ENCODE measurements at places on chromosomes 6 and 20.

DNA sequence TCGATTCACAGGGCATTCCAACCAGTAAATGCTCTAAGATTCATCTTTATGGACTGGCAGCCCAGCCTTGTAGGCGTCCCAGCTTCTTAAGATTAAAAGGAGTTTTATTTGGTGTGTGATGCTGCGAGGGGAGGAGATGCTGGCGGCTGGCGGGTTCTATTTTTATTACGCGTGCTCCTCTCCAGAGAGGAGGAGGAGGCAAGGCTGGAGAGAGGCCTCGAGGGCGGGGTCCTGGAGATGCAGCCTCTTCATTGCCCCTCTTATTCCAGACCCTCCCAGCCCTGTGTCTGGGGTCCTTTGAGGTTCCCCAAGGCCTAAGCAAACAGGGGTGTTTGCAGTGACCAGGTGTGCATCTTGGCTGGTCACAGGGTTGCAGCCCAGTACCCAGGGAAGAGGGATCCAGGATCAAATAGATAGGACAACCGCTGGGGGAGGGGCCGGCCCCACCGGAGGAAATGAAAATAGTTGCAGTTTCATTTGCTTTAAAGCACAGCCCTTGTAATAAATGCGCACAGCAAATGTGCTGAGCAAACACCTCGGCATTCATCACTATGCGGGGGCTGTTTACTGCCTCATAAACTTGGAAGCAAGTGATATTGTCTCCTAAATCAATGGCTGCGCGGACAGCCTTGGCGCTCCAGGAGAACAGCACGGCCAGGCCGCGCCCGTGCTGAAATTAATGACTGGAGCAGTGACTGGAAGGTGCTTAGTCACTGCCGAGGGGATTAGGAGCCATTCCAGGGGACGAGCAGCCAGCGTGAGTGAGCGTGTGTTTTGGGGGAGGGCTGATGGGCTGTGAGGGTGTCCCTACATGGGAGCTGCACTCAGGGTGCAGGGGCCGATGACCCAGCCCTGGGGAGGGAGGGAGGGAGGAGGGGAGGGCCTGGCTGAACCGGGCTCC lies 83.0 kb downstream of the TMEM242 start:
- no peak for DNase-seq

DNA sequence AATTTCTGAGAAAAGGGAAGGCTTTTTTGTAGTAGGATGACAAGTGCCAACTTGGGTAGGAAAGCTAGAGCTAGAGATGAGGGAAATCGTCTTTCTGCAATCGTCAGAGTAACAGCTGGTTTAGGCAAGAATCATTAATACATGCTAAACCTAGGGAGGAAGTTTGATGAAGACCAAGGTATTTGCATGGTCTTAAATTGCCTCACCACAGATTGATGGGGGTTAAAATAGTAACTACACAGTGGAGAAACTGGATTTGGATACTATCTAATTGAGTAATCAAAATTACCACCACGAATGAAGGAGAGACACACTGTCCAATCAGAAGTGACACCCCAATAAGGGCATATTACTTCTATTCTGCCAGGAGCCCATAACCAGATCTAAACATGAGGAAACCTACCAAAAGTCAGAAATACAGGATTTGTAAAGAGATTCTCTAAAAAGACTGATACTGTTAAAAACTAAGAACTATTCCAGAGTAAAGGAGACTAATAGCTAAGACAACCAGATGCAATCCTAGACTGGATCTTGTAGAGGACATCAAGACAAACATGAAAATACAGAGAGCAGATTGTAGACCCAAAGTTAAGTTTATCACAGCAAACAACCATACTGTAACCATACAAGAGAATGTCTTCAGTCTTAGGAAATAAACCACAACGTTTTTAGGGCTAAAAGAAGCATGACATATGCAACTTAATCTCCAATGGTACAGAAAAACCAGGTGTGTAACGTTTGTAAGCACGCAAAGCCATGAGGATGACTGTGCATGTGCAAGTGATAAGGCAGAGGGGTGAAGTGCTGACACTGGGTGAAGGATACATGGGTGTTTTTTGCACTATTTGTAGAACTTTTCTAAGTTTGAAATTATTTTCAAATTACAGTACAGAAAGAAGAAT lies 21.8 kb downstream of the SNX5 start:
- no peak for DNase-seq

DNA sequence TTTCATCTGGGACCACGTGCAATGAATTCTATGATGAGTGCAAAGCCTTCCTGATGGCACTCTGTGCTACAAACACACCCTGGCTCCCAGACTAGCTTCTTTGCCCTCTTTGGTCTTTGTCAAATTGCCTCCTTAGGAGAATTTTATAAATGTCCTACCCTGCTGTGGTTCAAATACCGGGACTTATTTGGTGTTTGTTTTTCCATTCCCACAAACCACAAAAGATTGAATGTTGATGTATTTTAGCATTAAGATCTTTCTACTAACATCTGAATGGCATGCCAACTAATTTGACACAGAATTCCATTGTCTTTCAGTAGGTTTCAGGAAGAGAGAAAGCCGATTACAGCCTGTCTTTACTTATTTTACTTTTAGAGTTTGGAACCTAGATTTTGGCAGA lies 424.2 kb upstream of the SLC35B3 start:
- no peak for DNase-seq

DNA sequence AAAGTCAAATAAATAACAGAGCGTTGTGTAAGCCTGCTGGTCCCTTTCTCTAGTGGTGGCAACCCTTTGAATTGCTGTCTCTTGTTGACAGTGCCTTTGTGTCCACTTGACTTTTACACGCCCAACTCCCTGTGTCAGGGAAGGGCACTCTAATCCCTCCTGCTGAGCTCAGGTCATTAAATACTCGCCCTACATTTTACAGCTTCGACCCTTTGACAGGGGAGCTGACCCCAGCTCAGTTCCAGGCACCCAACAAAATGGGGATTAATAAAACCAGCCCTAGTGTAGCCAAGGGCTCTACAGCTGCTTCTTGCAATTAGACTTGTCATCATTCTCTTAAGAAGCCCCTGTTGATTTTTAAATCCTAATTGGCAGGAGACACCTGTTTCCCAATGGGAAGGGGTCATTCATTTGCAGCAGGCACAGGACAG lies 308.2 kb downstream of the EYA4 start:
- no peak for DNase-seq

GRCh38 chr20:3919352-3919751 lies 30.2 kb downstream of the PANK2 start:
- no peak for DNase-seq

GRCh38 chr6:161954077-161954476 lies 680.2 kb upstream of the AGPAT4 start:
- no peak for DNase-seq

DNA sequence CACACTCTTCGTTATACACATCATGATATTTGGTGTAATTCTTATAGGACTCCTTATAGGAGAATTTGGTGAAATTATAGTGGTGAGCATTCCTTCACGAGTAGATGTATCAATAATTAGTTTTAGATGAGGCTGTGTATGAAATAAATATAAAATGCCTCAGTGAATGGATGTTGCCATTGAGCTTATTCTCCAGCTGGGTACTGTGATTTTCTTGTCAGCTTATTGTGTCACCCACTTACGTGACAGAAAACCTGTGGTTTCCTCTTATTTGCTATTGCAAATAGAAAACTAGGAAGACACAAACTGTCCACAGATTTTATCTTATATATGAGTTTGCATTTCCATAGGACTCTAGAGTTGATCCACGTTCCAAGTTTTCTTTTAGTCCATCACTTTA lies 439.9 kb upstream of the RNF217 start:
- no peak for DNase-seq

DNA sequence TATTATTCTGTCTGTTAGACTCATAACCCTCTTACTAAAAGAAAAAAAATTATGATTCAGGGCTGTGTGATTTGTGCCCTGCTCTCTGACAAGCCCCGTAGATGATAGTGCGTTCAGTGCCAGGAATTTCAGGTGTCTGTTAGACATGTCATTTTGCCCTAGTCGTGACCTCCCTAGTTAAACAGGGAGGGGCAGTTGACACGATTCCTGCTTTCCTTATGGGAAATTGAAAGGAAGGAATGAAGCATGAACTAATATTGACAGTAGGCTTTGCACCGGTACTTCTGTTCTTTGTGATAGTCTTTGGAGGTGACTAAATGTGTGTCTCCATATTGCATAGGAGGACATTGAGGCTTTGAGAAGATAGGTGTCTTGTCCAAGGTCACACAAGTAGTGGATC lies 26.3 kb downstream of the RPRD1B start:
- DNase-seq, result no peak

DNA sequence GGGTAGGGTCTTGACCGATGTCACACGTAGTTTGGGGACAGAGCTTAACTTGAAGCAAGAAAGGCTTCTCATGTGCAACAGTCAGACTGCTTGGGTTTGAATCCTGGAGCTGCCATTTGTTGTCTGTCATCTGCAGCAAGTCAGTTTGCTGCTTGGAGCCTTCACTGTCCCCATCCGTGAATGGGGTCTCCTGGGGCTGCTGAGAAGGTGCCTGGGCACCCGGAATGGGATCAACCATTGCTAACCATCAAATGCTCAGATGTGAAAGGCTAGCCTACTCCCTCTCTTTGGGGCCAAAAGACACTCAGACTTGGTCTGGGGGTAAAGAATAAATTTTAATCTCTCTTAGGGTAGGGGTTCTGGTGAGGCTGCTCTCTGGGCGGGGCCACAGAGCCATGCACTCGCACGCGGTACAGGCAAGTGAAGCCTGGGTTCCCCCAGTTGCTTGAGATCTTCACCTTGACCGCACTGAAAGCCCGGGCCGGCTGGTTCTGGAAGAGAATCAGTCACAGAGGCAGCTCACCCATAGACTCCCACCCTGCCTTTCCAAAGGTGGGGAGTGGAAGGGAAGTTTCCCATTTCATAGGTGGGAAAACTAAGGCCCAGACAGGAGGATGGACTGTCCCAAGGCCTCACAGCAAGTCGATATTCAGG lies 20.6 kb downstream of the SUN5 start:
- no peak for DNase-seq

GRCh38 chr6:166930354-166930891 lies 25.9 kb downstream of the RNASET2 start:
- no peak for DNase-seq

DNA sequence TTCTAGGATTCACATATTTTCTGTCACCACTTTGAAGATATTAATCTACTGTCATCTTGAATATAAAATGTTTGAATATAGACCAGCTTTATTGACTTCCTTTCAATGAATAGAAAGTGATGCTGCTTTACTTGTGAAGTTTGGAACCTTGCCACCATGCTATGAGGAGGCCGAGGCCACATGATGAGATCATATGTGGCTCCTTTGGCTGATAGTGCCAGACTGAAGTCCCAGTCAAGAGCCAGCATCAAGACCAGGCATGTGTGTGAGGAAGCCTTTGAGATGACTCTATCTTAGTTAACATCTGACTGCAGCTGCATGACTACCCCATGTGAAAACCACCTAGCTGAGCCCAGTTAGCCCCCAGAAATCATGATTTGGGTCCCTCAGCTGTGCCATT lies 169.5 kb downstream of the OTOR start:
- no peak for DNase-seq

GRCh38 chr6:162450358-162450757 lies 277.2 kb downstream of the PRKN start:
- DNase-seq, result no peak

DNA sequence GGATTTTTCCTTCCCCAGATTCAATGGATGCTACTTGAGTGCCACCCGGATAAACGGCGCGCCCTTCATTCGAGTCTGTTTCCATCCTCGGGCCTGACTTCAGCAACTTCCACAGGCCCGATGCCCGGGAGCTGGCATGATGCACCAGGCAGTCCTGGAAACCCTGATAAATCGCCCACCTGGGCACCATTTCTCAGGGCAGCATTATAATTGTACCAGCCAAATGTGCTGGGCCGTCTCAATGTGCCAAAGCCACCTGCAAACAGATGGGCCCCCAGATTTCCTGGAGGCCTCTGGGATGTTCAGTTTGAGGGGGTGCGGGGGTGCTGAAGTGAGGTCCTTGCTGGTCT lies 65.8 kb downstream of the NOL4L start:
- no peak for DNase-seq

DNA sequence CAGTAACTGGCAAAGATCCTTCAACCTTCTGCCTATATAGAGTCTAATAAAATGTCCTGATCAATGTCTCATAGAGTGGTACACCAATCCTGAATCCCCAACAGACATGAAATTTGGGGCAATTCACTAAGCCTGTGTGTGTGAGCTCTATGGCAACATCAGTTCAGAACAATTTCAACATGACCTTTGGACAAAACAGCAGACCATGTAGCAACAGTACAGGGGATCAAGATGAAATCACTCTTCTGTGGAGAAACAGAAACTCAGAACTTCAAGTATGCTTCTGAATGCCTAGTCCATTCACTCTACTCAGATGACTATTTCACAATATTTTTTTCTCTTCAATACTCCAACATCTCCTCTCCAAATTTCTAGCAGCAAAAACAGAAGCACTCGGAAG lies 49.1 kb upstream of the OPRM1 start:
- no peak for DNase-seq

Data from stimulated activated naive CD8-positive, alpha-beta T cell treated with anti-CD3 and anti-CD28 coated beads, Interleukin-15, amount 100 ng/mL, for 72 hours (primary cell).